ENCODE measurements at places on chromosomes 11 and 22. TPM values are rescaled to one million over a fixed set of nuclear protein-coding genes. Genes with fewer than 3 reads are reported as not detected.

DNA sequence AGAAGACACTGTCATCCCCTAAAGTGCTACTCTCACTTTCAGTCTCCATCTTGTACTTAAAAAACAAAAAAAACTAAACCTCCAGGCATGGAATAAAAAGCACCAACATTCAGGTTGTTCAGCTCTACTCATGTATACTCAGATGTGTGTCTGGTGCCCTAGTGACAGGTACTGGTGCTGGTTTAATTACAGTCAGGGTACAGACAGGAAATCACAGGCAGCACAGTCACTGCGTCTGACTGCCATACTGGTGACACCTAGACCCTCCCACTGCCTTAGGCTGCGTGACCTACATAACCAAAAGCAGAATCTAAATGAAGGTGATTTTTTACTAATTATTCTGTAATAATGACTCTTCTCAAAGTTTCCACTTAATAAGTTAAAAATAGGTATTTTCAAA lies at the start of gene ARHGAP32:
ARHGAP32 (minus strand) TSS at position 176 of the 400 bp plus-strand sequence; CDS start at position 49, 127 bp downstream.
- no peak for DNase-seq

Gene IFITM10
- 0.33 TPM for total RNA-seq

DNA sequence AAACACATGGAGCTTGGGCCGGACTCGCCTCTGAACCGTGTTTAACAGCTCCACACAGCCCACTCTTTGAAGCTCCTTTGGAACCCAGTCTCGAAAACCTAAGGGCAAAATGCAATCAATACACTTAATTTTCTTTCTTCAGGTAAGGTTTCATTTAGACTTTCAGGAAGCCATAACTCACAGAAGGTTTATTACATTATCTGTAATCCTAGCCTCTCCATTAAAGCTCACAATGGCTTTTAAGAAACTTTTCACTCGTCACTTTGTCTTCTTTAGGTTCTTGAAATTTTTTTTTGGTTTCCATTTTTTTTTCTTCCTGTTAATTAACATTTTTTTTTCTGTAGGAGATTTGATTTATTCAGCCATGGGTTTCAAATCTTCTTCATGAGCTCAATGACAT lies 91.3 kb downstream of the ARL14EP start:
- no peak for DNase-seq

DNA sequence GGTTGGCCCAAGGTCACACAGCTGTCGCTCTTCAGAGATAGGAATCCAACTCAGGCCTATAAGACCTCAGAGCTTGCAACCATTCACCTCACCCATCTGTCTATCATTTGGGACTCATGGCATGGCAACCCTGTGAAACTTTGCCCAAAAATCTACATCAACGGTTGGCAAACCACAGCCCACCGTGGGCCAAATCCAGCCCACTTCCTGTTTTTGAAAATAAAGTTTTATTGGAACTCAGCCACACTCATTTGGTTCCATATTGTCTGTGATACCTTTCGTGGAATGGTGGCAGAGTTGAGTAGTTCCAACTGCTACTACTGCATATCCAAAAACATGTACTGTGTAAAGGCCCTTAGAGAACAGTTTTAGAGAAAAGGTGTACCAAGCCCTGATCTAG lies 307.8 kb downstream of the MN1 start:
- DNase-seq = no peak

Gene SMTNL1
- total RNA-seq = not detected

Gene SRSF8
- total RNA-seq = 17.9 TPM

DNA sequence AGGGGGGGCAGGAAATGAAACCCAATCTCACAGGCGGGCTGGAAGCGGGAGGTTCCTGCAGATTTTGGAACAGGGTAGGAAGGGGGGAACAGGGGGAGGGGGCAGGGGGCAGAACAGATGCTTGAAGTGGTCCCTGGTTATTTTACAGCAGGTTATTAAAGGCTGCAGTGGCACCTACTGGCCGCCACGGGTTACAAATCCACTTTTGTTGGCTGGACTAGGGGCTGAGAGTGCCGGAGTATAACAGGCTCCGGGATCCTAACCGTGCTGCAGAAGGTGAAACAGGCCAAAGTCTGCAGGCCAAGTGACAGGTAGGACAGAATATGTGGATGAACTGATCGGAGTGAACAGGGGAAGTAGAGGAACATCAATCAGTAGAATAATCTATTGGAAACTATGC lies 2.5 kb downstream of the ROBO3 start:
- peak; percentile 72 for DNase-seq

GRCh38 chr11:26219183-26220117 lies 112.5 kb upstream of the ANO3 start:
- no peak for DNase-seq

Gene ISX
- total RNA-seq = not detected

DNA sequence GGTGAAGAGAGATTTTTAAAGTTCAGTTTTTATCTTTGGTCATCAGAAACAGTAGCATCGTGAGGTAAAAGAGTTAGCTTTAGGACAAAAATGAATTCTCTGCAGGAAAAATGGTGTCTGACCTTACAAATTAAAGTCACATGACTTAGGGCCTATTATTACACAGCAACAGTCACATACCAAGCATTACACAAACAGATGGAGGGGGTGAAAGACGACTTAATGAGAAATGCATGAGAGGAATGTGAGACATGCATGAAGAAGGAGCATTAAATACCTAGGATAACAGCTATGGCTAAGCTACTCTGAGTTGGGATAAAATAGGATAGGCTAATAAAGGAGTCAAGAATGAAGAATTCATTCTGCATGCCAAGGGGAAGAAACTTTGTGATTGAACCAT lies 77.5 kb downstream of the BLID start:
- DNase-seq = no peak

Gene IRAG1
- 0.79 TPM for total RNA-seq

DNA sequence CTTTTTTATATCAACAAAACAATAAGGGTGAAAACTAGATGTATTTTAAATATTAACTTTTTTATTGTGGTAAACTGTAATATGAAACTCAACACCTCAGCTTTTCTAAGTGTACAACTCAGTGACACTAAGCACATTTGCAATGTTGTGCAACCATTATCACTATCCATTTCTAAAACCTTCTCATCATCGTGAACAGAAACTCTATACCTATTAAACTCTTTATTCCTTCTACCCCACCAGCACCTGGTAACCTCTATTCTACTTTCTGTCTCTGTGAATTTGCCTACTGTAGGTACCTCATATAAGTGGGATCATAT lies 9.4 kb downstream of the HORMAD2 start:
- no peak for DNase-seq

- no peak for DNase-seq
Measured at GRCh38 chr11:97772705-97773104, 1248.0 kb upstream of the CNTN5 start.

- DNase-seq = no peak
Measured at GRCh38 chr11:76617553-76618265, 52.8 kb downstream of the LRRC32 start.

DNA sequence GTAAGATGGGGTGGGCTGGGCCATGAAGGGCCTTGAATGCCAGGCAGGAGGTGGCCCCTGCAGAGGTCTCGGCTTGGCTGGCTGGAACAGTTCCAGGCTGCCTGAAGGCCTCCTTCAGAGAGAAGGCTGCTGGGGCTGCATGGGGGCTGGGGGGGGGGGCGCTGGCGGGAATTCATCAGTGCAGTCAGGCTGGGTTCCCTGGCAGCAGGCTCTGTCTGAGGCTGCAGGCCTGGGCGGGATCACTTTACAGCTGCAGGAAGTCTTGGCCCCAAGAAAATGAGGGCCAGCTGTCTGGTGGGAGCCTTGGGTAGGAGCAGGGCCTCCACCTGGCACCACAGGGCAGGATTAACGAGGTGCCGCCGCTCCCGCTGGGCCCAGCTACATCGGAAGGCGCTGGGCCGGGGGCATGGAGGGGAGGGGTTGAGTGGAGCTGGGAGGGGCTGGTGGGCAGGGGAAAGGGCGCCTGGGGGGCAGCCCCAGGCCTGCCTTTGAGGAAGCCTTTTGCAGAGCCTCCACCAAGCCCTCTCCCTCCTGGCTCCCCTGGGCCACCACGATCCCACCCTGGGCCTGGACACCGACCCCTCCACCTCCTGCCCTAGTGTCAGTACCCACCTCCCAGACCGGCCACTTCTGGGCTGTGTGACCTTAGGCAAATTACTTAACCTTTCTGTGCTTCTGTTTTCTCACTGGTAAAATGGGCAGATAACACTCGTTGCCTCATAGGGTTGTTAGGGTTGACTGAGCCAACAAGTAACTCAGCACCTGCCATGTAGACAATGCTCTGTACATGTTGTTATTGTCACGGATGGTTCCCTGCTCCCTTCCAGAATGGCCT lies 31.0 kb upstream of the HMOX1 start:
- peak; percentile 33 for DNase-seq

DNA sequence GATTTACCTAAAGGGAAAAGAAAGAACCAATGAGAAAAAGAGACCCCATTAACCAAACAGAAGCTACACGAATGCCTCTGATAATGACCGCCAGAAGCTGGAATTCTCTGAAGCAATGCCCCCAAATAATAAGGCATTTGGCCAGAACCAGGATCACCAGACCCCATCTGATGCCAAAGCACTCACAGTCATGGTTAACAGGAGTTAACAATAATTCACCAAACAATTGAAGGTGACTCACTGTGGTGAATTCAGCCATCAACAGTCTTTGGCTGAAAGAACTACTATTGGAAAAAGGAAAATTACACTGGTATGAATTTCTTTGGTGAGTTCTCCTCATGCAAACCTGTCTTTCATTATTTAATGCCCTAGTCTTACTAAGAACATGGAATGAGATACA lies 21.9 kb upstream of the NFRKB start:
- DNase-seq = peak; percentile 44

GRCh38 chr22:41028841-41029240 lies 63.6 kb upstream of the EP300 start:
- DNase-seq = peak; percentile 15

DNA sequence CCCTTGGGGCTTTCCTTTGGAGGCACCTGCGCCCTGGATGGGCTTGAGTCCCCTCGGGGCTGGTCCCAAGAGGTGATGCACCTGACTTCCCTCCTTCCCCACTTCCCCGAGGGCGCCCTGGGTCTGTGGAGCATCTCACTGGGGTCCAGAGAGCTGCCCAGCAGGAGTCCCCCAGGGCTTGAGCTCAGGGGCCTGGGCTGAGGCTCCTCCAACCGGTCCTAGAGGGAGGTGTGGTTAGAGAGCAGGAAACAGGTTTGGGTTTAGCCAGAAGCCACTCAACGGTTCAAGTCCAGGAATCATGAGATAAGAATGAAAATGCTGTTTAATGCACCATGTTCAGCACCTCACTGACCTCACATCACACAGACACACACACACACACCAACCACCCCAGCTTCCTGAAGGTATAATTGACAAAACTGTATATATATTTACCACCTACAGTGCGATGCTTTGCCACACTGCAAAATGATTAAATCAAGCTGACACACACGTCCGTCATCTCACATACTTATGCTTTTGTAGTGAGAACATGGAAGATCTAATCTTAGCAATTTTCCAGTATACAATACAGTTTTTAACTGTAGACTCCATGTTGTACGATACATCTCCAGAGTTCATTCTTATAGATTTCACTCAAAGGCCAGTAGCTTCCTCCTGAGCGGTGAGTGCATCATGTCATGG lies 628 bp upstream of the IGLL1 start:
- DNase-seq = no peak

Gene TCIRG1
- 81.3 TPM for total RNA-seq

Gene SYCE3
- total RNA-seq = not detected

GRCh38 chr11:40168414-40168813 lies 1291.0 kb downstream of the LRRC4C start:
- DNase-seq = no peak

- no peak for DNase-seq
Measured at GRCh38 chr11:119625206-119625978, 103.6 kb downstream of the NECTIN1 start.

Gene POU2AF2
- total RNA-seq = not detected

- DNase-seq = peak; percentile 82
Measured at GRCh38 chr11:63478896-63479295, 12.1 kb downstream of the PLAAT5 start.
